ENCODE measurements at places on chromosomes 16 and 17.

GRCh38 chr17:17180141-17180603 is 26.0 kb downstream of the PLD6 start:
- no peak for DNase-seq

- no peak for DNase-seq
These were observed 6.2 kb downstream of the HASPIN start for GRCh38 chr17:3729881-3730280.

DNA sequence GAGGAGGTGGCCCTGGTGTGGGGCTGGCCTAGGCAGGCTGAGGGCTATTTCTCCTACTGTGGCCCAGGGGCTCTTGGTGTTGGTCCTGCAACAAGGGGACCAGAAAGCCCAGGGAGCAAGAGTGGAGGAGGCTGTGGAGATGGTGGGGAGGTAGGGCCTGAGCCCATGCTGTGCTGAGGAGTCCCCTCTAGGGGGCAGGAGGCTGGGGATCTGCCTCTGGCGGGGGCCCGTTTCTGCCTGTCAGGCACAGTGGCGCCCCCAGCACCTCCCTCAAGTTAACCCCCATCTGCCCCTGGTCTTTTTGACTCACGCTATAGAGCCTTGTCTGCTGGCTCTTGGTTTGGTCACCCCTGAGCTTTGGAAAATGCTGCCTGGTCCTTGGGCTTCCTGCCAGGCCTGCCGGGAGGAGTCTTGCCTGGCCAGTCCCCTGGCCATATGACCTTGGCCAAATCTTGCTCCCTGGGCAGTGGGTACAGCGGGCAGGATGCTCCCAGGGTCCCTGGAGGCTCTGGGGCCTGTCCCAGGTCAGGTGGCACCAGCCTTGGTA is 5.9 kb downstream of the BAIAP2 start:
- no peak for DNase-seq

- DNase-seq = no peak
These were observed 1.3 kb downstream of the DHX58 start for GRCh38 chr17:42111265-42111636.

- no peak for DNase-seq
These were observed 229.3 kb downstream of the IRF8 start for GRCh38 chr16:86128246-86128645.

- no peak for DNase-seq
These were observed 1.9 kb downstream of the CMC2 start for GRCh38 chr16:81004646-81005353.

GRCh38 chr17:57502811-57503241 is 242.3 kb downstream of the CCDC182 start:
- no peak for DNase-seq

Measured in activated T-cell treated with anti-CD3 and anti-CD28 coated beads for 24 hours (primary cell).